ENCODE measurements at places on chromosomes 2 and 18.
A peak's percentile ranks its signal among the peaks of the same experiment; 100 is the strongest.

DNA sequence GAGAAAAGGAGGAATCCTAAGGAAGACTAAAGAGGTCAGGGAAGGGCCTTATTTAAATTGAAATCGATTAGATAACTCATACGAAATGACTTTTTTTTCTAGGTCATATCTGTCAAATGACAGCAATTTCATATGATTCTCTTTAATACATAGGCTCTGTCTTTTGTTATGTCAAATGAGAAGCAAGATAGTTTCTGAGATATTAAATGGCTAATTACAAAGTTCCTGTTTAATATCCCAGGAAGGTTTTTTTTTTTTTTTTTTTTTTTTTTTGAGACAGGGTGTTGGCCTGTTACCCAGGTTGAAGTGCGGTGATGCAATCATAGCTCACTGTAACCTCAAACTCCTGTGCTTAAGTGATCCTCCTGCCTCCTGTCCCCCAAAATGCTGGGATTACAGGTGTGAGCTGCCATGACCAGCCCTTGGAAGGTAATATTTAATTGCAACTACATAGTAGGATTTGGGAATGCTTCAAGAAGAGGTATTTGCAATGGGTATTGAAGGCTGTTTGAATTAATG lies 48.0 kb upstream of the RMND5A start:
- DNase-seq, result no peak

DNA sequence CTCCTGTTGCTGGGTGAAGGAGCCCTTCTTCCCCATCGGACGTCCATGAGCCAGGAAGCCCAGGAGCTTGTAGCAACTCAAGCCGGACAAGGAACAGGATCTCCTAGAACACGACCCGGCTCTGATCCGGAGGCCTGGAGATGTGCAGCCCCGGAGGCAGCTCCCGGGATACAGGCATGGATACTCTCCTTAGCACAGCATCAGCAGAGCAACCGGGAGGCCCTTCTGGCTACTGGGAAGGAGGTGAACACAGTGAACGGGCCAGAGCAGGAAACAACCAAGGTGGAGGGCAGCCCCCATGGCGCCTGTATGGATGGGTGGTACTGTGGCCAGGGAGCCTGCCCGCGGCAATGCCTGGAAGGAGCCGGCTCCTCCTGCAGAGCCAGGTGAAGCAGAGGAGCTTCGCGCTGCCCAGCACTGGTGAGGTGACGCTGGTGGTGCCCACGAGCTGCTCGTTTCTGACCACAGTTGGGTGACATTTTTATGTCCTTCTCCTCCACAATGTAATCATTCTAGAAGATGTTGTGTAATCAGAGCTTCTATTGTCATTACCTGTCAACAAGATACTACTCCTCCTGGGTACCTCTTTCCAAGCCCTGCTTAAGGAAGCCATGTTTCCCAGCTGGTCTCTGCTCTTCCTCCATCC lies 94.3 kb downstream of the TWIST2 start:
- no peak for DNase-seq

DNA sequence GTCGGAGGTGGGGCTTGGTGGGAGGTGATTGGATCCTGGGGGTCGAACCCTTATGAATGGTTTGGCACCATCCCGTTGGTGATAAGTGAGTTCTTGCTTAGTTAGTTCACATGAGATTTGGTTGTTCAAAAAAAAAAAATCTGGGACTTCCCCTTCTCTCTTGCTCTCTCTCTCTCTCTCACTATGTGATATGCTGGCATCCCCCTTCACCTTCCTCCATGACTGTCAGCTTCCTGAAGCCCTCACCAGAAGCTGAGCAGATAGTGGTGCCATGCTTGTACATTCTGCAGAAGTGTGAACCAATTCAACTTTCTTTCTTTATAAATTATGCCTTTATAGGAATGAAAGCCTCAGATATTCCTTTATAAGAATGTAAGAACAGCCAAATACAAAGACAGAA lies 269.7 kb upstream of the APCDD1 start:
- DNase-seq, result peak; percentile 24

DNA sequence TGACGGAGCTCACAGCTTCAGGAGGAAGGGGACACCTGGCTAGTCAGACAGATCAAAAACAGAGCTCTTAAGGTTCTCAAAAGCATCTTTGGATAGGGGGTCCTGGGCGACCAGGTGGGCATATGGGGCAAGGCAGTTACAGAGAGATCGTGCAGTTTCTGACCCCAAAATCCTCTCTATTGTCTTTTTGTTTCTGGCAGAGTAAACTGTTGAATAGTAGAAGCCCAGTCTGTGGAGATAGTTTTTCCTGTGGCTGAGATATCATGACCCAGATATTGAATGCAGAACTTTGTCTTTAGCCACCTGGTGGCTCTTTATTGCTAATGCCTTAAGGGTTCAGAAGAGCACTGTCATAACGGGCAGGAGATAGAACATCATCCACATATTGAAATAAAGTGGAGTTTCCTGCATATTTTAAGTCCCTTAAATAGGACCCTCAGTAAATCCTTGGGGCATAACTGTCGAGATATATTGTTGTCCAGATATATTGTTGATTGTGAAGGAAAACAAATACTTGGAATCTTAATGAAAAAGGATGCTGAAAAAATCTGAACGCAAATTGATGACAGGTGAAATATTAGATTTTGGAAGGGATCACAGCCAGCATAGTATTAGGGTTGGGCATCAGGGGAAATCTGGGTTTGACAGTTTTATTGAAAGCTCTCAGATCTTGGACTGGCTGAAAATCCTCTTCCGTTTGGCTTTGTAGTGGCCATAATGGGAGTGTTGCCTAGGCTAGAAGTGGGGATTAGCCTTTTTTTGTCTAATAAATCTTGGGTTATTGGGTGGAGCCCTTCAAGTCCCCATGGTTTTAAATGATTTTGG lies 14.1 kb upstream of the ZDBF2 start:
- DNase-seq, result peak; percentile 53

DNA sequence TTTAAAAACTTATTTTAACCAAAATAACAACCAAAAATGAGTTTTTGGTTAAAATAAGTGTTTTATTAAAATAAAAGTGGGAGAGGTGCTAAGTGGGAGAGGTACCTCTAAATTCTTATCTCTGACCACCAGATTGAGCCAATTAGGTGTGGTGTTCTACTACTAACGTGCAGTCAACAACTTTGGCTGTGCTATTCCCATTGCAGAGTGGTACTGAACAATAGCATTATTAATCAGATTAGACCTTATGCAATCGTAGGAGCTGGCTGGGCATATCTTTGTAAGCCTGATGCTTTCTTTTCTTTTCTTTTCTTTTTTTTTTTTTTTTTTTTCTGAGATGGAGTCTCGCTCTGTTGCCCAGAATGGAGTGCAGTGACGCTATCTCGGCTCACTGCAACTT lies 38.9 kb downstream of the RAB27B start:
- no peak for DNase-seq

DNA sequence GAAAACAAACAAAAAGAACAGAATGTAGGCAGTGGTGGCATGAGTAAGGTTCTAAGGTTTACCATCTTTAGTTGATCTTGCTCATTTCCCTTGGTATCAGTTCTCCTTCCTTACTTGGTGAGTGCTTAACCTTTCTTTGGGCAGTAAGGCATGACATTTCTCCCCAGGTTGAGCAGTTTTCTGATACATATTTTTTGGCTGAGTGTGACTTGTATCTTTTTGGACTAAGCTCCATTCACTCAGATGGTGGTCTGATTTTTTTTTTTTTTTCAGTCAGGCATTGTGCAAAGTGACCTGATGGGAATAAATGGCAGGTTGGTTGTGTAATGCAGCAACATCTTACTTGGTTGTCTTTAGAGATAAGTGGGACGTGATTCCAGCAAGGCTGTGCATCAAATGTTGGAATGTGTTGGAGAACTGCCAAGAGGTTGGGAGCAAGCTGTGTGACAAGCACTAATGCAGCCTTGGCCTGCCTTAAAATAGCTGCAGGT lies 15.1 kb downstream of the SPTBN1 start:
- DNase-seq, result no peak

- DNase-seq, result no peak
These were observed 135.1 kb upstream of the TFPI start for GRCh38 chr2:187689372-187689771.

- DNase-seq, result no peak
These were observed 1.2 kb upstream of the NPAS2 start for GRCh38 chr2:100818606-100819369.

- DNase-seq, result no peak
These were observed 117.0 kb downstream of the DOCK10 start for GRCh38 chr2:224925061-224925809.

DNA sequence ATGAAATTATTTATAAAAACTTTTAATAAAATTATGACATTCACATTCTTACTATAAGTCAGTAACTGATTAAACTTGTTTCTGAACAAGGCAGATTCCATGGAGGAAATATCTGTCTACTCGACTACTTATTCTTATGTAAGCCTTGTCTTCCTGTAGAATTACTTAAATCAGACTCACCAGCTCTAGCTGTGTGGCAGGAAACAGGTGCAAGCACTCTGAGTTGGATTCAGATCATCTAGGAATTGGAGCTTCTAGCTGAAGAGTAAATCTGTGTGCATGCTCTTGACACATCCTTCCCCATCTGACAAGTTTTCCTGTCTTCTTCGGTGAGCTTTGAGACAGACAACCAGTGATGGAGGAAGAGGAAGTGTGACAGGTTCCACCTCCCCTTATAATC lies 284.7 kb downstream of the TRIB2 start:
- no peak for DNase-seq

GRCh38 chr2:138534791-138535190 lies 33.2 kb downstream of the SPOPL start:
- no peak for DNase-seq

GRCh38 chr2:181774685-181775084 lies 94.4 kb upstream of the NEUROD1 start:
- DNase-seq, result peak; percentile 6

DNA sequence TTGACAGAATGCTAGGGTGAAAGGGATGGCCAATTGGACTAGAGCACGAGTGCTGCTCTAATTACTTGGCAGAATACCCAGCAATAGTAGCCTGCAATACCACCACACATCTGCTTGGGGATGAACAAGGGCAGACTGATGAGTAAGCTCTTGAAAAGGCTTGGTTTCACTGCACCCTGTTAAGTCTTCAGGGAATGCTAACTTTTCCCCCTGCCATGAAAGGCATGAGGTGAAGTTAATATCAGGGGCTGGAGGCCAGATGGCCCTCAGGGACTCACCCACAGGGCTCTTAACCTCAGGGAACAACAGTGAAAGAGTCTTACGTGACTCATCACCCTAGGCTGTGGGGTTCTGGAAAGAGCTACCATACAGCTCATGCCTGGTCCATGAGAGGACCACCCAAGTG lies 51.7 kb upstream of the MYL1 start:
- no peak for DNase-seq

GRCh38 chr2:26530696-26531095 lies 52.8 kb upstream of the OTOF start:
- DNase-seq, result no peak

DNA sequence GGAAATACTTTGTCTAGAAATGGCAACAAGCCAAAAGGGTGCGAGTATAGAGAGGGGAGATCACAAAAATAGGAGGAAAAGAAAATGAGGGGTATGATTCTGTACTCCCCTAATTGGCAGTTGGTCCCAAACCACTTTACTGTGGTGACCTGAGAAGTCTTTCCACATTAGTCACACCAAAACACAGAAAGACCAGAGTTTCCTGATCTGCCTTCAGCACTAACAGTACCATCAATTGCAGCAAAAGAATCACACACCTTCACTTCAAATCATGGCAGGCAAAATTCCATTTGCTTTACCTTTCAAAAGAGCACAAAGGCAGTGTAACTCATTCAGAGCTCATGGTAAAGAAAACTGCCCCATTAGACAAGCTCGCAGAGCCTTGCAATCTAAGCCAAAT lies 86.8 kb downstream of the ALK start:
- DNase-seq, result no peak

GRCh38 chr2:27306573-27307286 lies 1.5 kb downstream of the UCN start:
- peak; percentile 50 for DNase-seq

DNA sequence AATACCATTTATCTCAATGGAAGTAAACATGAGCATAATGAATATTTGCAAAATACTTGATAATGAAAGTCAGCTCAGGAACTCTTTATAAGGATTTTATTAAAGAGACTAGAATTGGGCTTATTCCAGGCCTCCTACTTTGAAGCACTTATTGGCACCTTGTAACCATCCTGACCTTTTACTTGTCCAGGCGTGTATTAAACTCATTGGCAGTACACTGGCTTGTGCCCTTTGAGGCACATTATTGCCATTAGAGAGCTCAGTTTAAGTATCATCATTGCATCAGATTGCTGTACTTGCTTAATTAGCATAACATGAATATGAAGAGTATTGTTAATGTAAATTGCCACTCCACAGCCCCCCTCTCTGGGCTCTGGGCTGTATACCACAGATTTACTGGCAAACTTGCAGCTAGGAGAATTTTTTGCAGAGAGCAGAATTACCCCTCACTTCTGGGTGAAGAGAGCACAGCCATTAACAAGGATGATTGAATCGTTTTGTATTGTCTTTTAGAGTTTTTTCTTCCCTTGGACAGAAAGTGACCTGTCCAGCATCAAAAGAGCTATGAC lies 72.5 kb downstream of the XIRP2 start:
- DNase-seq, result no peak

DNA sequence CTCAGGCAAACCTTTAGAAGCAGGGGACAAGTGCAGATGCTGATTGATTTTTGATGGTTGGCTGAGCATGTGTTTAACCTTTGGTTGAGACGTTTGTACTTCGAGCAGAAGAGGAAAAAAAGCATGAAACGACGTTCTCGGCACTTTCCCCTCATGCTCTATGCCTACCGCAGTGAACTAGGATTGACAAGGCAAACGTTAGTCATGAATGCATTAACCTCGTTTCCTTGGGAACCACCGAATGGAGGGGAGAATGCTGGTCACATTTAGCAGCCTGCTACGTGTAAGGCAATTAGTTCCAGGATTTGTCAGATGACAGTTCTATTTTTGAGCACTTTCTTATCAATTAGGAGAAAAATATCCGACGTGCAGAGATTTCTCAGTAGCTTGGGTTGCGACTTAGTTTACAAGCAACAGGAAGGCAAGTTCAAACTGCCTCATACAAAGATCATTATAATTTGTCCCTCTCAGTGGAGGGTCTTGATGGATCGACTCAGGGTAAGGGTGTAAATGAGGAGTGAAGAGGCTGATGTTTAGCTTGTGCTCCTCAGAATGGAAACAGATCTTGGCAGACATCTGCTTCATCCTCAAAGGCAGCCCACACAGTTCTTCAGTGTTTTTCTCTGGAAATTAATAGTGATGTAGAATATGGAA lies 47.4 kb upstream of the GPR45 start:
- no peak for DNase-seq

DNA sequence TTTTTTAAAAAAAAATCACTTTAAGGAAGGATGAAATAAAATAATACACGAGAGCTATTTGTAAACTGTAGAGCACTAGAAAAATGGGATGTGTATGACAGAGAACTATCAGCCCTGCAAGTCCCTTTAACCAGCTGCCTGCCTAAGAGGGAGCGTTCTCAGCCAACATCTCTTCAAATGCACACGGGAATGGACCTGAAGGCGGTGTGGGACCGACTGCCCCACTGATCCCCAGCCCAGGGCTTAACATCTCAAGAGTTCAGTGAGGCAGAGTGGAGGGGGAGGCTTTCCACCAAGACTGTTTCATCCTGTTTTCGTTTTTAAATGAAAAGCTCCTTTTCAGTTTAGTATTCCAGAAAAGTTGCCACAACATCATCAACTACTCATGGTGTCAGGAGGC lies 2.2 kb downstream of the INPP4A start:
- DNase-seq, result no peak

- DNase-seq, result no peak
These were observed 187.1 kb downstream of the MYCN start for GRCh38 chr2:16127276-16127940.
